ENCODE measurements at places on chromosomes 4 and X. TPM values are rescaled to one million over a fixed set of nuclear protein-coding genes. Genes with fewer than 3 reads are reported as not detected.

DNA sequence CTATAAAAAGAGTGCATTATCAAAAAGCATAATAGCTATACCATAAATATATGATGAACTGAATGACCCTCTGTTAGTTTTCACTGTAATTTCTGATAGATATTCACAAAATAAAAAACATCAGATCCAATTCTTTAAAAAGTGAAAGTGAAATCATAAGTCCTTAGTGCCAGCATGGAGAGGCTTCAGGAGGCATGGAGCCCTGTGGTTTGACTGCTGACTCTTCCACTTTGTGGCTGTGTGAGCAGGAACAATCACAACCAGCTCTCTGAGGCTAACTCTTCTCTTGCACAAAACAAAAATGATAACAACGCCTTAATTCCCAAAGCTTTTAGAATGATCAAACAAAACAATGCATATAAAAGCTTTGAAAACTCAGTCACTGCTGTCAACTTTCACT lies 1143.9 kb downstream of the PDHA2 start:
- no peak for DNase-seq

Gene PCDH11X
- 0.52 TPM for total RNA-seq

DNA sequence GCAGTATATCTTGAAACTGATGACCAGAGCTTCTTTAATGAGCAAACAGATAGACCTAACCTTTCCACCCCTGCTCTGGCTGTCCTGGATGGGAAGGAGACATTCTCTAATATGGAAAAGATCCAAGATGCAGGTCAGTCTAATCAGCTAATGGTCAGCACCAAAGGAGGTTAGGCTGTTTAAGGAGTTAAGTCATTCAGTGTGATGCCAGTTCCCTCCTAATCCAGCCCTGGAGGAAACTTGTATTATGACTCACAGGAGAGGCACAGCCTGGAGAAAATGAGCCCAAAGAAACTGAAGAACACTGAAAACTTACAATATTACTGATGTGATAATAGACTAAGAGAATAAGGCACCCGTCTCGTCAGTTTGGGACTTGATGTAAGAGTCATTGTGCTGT lies 323.0 kb downstream of the HNRNPD start:
- no peak for DNase-seq

Gene RBMXL3
- not detected for total RNA-seq

Gene C4orf46
- total RNA-seq = 4.6 TPM

GRCh38 chr4:16862697-16863096 lies 35.7 kb downstream of the LDB2 start:
- no peak for DNase-seq

DNA sequence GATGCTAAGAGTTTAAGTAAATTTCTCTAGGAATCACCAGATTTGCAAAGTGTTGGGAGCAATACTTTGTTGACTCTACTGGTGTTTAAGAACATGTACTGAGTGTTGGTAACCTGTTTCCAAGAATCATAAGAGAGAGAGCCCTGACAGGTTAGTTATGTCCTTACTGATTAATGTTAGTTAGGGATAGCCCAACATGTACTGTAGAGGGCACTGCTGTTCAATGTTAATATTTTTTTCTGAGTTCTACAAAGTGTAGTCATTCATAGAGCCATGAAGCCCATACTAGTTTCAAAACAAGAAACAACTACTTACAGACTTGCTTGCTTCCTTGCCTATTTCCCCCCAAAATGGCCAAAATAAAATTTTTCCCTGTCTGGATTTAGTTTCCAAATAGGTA lies 11.9 kb downstream of the TMPRSS11D start:
- no peak for DNase-seq

- DNase-seq = no peak
Observed at GRCh38 chr4:43325220-43325967, 432.9 kb downstream of the GRXCR1 start.

Gene STK26
- total RNA-seq = 15.4 TPM

- DNase-seq = no peak
Observed at GRCh38 chrX:96987228-96987627, 103.5 kb downstream of the RPA4 start.

DNA sequence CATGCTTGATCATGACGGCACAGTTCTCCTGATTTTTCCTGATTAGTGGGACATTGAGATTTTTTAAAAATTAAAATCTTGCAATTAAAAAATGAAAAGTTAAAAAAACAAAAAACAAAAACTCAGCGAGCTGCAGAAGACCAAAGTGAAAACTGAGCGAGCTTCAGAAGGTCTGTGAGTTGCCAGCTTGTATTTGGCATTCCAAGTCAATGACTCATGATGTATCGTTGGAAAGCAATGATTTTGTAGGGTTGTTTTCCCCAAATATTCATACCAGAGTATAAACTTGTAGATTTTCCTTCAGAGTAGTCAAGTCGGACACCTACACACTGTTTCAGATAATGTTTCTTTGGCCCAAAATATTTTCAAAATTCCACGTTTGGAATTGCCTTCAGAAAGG lies 76.9 kb downstream of the LRRC66 start:
- no peak for DNase-seq

DNA sequence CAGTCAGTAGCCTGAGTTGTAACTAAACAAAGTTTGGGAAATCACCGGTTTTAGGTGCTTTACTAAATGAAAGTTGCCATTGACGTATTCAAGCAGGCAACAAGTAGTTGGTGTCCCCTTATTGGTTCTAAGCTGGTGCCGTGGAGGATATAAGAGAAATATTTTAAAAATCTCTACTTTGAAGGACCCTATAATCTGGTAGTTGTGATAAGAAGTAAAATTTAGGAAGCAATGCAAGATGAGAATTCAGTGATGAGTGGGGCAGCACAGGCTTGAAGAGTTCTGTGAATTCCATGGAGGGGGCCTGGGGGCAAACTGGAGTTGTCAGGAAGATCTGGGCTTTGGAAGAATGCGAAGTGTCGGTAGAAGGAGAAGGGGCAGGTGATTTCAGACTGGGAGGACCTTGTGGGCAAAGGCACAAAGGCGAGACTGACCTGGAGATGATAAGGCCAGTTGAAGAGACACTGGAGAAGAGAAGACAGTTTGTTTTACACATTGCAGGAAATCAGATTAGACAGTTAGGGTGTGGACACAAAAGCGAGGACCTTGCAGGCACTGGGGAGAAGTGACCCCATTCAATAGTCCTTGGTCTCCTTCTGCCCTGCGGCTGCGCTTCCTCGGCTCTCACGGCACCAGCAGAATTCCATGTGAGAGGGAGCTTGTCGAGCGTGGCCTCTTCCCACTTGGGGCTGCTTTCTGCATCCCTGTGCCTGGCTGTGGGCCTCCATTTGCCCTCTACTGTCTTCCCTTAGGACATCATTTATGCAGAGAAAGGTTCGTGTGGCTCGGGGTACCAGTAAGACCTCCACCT lies 1.3 kb downstream of the RHOH start:
- no peak for DNase-seq

Measured in posterior vena cava (tissue), 2 donors.